Activated effector memory CD4-positive, alpha-beta T cell treated with anti-CD3 and anti-CD28 coated beads, Interleukin-2, amount 50 U/mL, for 16 hours (primary cell): ENCODE measurements at places on chromosomes 1 and 21.

- no peak for DNase-seq
These were observed 44.1 kb upstream of the HMGN1 start for GRCh38 chr21:39392981-39393380.

DNA sequence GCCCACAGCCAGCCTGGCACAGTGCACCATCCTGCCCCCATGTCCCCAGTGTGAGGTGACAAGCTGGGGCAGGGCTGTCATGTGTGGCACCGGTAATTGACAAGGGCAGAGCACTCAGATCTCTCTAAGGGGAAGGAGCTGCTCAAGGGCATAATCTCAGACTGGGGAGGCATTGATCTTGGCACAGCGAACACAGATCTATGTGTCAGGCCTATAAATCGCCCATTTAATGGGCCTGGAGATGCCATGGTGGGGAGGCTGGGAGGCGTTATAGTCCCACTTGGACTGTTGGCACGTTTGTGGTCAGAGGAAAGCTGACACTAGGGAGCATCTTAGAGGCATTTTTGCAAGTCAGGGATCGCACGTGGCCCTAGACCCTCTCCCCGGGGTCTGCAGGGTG lies 594.1 kb downstream of the PTPRU start:
- DNase-seq, result no peak

DNA sequence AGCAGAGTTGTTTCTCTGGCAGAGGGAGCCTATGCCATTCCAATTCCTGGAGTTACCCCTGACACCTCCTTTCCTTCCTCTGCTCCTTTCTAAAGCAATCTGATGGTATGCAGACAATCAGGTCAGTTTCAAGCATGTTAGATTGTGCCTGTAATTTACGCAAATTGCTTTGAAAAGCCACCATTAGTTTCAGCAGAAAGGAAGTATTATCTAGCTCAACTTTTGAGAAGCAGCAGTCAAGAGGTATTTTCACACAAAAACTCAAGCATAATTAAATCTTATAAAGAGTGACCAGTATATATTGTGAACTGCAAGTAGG lies 2.2 kb downstream of the ERRFI1 start:
- DNase-seq, result no peak

DNA sequence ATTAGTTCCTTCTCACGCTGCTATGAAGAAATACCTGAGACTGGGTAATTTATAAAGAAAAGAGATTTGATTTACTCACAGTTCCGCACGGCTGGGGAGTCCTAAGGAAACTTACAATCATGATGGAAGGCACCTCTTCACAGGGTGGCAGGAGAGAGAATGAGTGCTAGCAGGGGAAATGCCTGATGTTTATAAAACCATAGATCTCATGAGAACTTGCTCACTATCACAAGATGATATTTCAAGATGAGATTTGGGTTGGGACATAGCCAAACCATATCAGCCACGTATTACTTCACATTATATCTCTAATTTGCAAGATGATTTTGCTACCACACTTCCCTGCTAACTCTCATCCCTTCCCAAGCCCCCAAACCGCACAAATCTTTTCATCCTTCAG lies 9.1 kb downstream of the MNDA start:
- no peak for DNase-seq

DNA sequence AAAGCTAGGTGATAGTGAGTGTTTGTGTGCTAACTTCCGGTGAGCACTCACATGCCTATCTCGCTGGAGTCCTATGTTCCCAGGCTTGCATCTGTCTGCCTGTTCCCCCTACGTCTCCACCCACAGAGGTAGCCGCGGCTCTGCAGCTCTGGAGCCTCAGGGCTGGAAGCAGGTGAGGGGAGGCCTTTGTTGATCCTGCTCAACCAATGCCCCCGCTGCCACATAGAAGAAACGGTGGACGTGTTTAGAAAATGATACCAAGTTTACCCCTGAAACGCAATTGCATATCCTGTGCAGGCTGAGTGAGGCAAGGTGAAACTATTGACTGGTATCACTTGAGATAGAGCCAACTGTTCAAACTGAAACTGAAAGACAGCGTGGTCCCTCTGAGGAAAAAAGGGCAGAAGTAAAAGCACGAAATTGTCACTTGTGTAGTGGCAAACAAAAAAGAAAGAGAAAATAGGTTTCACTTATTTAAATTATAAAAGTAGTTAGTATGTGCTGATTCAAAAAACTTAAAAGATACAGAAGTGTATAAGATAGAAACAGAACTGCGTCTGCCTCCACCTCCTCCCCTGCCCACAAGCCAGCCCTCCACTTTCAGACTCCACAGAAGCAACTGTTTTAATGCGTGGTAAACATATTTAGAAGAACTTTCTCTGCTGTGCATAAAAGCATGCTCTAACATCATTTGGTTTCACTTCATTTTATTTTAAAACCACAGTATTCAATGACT lies 38.6 kb upstream of the ETS2 start:
- peak; percentile 83 for DNase-seq

GRCh38 chr1:27668808-27669723 lies 2.9 kb downstream of the IFI6 start:
- DNase-seq, result peak; percentile 95

GRCh38 chr1:64683419-64683818 lies 61.5 kb upstream of the RAVER2 start:
- no peak for DNase-seq

GRCh38 chr1:174968750-174969244 lies 30.9 kb upstream of the CACYBP start:
- peak; percentile 66 for DNase-seq

DNA sequence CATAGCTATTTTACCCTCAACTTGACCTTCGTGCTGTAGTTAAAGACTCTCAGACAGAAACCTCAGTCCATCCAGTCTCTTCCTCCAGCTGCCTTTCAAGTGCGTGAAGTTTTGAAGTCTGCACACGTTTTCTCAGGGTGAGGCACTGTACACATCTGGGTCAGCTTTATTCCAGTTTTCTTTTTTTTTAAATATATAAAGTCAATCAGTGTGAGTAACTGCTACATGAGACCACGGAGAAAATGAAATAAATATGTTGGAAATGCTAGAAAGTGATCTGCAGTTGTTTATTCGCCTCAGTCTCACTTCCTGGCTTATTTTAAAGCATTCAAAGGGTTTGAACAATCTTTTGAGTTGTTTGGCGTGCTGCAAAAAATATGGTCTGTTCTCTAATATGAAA lies 135.7 kb downstream of the ROR1 start:
- DNase-seq, result no peak

DNA sequence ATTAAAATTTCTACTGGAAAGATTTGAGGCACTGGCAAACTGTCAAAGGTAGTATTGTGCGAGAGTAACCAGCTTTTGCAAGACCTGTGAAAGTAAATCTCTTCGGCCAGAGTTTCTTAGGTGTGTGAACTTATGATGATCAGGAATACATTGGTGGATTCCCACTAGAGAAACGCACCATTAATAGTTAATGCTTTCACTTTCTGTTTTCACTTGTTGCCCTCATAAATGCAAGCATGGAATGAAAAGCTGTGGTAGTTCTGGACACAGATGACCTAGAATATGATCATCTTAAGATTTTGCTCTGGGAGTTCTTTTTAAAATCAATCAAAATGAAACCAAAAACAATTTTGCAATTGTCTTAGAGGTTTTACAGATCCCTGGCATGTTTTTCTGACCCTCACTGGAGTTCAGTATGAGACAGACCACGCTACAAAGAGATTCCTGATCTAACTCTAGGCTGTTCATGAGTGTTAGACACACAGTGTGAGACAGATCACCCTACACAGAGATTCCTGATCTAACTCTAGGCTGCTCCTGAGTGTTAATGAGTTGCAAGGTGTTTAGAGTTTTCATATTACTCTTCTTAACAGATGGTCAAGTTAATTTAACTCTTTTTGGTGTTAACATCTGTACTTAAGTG lies 98.8 kb downstream of the SDCCAG8 start:
- DNase-seq, result no peak

GRCh38 chr1:3174487-3175247 lies 105.7 kb downstream of the PRDM16 start:
- no peak for DNase-seq

- DNase-seq, result peak; percentile 95
These were observed 94.7 kb downstream of the PPIAL4G start for GRCh38 chr1:148388260-148389026.

DNA sequence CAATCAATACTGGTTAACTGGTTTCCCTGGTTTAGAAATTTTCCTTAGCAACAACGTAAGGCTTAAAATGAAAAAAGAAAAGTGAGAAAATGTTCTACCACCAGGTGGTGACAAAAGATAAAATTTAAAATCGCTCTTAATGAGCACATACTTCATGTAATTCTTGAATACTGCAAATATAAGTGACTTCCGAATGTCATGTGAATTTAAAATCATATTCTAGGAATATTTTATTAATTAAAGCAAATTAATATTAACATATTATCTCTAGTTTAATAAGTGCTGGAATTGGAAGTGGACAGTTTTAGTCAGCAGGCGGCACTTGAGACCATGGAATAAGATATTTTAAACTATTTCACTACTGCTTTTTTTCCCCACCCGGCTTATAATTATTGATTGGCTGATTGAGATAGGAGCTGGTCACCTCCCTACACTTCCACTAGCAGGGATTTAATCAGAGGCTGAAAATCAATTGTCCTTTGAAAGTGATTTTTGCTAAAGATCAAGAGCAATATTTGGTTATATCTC lies 5.0 kb upstream of the ADAMTS1 start:
- no peak for DNase-seq

DNA sequence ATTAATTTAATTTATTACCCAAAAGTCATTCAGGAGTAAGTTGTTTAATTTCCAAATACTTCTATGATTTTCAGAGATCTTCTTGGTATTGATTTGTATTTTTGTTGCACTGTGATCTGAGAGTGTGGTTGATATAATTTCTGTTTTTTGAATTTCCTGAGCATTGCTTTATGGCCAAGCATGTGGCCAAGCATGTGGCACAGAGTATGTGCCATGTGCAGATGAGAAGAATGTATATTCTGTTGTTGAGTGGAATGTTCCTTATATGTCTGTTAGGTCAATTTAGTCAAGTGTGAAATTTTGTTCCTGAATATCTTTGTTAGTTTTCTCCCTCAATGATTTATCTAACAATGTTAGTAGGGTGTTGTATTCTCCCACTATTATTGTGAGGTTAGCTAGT lies 25.3 kb upstream of the IFI16 start:
- DNase-seq, result no peak

DNA sequence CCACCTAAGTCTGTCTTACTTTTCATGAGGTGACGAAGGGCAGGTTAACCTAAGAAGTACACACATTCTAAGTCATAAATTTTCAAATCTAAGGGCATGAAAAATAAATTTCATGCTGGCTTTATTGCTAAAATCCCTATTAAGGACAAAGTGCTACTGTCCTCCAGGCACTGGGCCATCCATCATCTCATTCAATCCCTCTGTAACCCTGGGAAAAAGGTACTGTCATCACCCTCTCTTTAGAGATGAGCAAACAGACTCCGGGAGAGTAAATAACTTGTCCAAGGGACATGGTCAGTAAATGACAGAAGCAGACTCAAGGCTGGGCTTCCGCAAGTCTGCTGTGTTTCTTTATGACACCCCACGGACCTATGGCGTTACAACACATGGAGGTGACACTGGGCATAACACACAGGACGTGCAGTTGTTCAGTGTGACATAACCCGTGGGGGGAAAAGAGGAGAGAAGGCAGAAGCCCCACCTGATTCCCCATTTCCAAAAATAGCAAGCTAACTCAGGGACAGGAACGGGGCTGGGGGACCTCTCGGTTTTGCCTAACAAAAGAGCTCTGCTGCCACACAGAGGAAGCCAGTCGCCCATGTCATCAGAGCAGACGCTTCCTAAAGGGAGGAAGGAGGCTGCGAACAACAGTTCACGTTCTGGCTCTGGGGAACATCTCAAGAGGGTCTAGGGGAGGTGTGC lies 12.5 kb upstream of the SRM start:
- peak; percentile 49 for DNase-seq

DNA sequence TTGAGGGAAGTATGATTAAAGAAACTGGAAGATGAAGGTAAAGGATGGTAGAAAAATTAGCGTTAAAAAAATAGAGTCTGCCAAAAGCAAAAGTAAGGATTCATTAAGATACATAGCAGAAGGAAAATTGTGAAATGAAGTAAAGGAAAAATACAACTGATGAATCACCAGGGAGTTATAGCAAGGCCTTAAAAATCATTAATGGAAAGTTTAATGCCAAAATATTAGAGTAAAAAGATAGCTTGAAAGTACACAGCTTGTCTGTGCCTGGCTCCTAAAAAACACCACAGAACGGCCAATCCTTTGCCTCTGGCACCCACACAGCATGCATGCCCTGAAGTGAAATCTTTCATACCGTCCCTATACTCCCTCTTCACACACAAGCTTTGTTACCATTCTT lies 66.9 kb upstream of the APOBEC4 start:
- no peak for DNase-seq

- DNase-seq, result no peak
These were observed 48.4 kb upstream of the ATP6V1G3 start for GRCh38 chr1:198588845-198589244.

DNA sequence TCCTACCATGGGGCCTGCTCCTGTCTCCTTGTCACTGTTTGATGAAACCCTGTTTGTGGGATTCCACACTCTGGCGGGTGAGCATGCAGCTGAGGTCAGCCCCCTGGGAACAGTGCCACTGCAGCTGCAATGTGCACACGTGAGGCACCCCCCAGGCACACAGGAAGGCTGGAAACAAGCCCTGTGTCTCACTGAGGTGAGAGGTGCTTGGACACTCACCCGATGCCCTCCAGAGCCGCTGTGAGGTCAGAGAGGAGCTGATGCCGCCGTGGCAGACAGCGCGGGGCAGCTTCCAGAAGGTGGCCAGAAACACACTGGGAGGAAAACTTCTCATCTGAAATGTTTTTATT lies 49.7 kb downstream of the SLX9 start:
- DNase-seq, result no peak

DNA sequence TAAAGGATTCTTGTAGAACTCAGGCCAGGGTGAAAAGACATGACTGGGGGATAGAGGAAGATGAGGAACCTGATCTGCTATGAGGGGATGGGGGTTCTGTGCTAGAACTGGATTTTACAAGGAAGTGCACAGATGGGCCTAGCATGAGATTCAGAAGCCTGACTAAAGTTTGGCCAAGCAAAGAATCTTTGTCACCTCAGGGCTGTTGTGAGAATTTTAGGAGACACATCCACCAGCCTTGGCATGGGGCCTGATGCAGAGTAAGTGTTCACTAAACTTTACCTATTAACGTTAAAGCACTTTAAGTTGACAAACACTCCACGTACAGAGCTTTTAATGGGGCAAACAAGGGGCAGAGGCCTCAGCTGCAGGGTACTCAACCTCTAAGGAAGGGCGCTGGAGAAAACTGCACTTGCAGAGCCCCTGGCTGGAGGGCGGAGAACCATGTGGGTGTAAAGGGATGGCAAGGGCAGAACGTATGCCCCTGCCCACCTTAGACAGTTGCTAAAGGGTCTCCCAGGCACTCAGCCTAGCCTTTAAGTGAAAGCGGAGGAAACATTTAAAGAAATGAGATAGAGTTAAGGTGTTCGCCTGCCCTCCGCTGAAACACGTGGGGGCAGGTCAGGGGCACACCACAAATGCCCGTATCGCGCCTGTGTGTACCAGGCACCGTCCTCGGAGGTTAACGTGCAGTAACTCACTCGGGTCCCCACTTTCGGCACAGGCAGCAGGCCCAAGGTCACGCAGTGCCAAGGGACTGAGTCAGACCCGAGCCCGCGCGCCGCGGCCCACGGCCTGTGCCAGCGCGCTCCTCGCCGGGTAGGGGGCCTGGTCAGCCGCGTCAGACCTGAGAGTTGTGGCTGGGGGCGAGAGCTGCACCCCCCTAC lies 990 bp upstream of the MRPS6 start:
- no peak for DNase-seq
